ENCODE measurements at places on chromosomes 6 and 20. TPM values are rescaled to one million over a fixed set of nuclear protein-coding genes. Genes with fewer than 3 reads are reported as not detected.

DNA sequence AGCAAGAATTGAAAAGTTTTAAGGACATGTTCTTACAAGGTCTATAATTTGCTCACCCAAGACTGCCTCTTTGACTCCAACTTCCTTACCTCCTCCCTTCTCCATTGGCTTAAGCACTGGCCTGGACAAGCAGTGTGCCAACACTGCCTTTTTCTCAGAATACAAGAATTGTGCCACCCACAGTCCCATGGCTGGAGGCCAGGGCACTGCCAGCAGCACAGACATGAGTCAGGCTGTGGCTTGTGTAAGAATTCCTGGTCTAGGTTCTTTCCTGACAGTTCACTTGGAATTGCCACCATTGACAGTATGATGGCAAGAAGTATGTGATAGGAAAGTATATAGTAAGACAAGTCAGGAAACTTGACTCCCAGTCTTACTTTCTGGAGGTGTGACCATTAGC lies 202.7 kb upstream of the MARCKS start:
- DNase-seq: no peak

DNA sequence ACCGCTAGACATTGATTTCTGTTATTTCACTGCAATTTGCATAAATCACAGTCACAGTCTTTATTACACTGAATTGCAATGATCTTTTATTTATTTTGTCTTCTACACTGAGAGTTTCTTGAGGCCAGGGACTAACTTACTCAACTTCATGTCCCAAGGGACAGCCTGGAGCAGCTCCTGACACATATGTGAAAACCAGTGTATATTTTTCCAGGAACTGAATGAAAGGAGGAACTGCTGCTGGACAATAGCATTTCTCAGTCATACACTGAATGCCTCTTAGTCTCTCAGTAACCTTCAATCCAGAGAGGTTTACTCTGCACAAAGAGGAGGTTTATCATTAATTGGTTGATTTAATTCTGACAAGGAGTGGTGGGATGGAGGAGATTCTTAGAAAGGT lies 5.9 kb downstream of the F13A1 start:
- DNase-seq: no peak

- DNase-seq: no peak
Observed at GRCh38 chr6:119608994-119609393, 259.4 kb upstream of the MAN1A1 start.

- DNase-seq: no peak
Observed at GRCh38 chr6:134080171-134080795, 27.9 kb upstream of the SLC2A12 start.

DNA sequence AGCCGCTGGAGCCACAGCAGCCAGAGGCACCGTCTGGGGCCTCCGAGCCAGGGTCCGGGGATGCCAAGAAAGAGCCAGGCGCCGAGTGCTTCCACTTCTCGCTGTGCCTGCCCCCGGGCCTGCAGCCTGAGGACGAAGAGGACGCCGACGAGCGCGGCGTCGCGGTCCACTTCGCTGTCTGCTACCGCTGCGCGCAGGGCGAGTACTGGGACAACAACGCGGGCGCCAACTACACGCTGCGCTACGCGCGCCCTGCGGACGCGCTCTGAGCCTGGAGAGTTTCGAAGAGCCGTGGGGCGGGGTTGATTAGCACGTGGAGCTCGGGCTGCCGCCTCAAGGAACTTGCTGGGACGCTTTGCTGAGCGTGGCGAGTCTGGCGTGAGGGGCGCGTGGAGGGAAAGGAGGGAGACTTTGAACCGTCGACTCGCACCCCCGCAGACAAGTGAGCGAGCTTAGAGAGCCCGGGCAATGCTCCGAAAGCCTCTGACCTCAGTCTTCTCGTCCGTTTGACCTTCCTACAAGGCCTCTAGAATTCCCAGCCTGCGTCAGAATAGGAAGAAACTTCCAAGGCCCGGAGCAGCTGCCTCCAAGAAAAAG lies 1.3 kb downstream of the PPP1R3G start:
- no peak for DNase-seq

- no peak for DNase-seq
Observed at GRCh38 chr6:85453052-85453451, 3.2 kb downstream of the NT5E start.

The FAM110A gene
- total RNA-seq: 30.1 TPM

The MCM8 gene
- total RNA-seq: 4.0 TPM

The LST1 gene
- 7.1 TPM for total RNA-seq

The SMLR1 gene
- not detected for total RNA-seq

The CRISP2 gene
- not detected for total RNA-seq

Measured in suprapubic skin (tissue), 4 donors.